ENCODE measurements at places on chromosomes 11 and 22.
A peak's percentile ranks its signal among the peaks of the same experiment; 100 is the strongest.

GRCh38 chr11:63816166-63816565 is 2.9 kb downstream of the SPINDOC start:
- DNase-seq, result no peak

DNA sequence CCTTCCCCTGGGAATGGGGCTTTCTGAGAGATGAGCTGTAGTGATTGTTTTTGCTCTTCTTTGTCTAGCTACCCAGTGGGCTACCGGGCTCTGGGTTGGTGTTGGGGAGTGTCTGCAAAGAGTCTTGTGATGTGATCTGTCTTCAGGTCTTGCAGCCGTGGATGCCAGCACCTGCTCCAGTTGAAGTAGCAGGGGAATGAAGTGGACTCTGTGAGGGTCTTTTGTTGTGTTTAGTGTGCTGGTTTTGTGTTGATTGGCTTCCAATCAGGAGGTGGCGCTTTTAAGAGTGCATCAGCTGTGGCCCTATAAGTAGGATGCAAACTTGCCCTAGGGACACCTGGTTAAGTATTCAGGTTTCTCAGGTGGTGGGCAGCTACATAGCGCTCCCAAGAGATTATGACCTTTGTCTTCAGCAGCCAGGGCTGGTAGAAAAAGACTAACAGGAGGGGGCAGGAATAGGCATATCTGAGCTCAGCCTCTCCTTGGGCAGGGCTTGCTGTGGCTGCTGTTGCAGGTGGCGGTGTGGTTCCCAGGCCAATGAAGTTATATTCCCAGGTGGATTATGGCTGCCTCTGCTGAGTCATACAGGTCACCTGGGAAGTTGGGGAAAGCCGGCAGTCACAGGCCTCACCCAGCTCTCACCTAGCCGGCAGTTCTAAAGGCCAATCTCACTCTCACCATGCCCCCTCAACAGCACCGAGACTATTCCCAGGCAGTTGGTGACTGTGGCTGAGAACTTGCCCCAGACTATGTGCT is 315.7 kb upstream of the C11orf87 start:
- DNase-seq, result no peak

DNA sequence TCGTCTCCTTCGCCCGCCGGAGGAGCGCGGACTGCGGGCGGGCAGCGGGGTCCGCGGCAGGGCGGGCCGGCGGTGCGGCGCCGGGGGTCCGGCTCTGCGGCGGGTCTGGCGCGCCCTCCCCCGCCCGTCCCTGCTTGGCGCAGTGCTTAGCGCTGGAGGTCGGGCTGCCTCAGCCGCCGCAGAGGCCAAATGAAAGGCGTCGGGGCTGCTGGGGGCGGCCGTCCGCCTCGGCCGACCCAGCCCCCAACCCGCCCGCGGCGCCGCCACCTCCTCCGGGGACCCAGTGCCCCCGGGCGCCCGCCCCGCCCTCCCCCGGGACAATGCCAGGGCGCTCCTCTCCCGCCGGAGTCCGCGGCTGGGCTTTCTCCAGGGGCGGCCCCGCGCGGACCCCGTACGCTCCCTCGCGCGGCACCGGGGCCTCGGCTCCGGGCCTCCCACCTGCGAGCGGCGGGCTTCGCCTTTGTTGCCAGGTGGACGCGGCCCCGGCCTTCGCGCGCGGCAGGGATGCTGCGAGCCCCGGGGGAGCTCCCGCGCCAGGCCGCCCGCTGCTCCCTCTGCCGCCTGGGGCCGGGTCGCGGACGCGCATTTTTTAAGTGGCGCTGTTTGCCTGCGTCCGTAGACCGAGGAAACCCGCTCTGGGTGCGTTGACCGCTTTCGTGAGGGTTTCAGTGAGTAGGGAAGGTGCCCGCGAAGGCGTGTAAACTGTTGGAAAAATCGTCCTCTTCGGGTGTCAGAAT is 583 bp downstream of the APLP2 start:
- DNase-seq, result peak; percentile 51

GRCh38 chr11:46491661-46492330 is 100.2 kb upstream of the CHRM4 start:
- DNase-seq, result no peak

- no peak for DNase-seq
These were observed 322.3 kb upstream of the B3GAT1 start for GRCh38 chr11:134734141-134734845.

GRCh38 chr11:119843877-119844276 is 114.9 kb upstream of the NECTIN1 start:
- DNase-seq, result no peak
